Spleen (tissue), 13 donors: ENCODE measurements at places on chromosomes 6 and 20. TPM values are rescaled to one million over a fixed set of nuclear protein-coding genes. Genes with fewer than 3 reads are reported as not detected.

The GJA10 gene
- not detected for total RNA-seq

DNA sequence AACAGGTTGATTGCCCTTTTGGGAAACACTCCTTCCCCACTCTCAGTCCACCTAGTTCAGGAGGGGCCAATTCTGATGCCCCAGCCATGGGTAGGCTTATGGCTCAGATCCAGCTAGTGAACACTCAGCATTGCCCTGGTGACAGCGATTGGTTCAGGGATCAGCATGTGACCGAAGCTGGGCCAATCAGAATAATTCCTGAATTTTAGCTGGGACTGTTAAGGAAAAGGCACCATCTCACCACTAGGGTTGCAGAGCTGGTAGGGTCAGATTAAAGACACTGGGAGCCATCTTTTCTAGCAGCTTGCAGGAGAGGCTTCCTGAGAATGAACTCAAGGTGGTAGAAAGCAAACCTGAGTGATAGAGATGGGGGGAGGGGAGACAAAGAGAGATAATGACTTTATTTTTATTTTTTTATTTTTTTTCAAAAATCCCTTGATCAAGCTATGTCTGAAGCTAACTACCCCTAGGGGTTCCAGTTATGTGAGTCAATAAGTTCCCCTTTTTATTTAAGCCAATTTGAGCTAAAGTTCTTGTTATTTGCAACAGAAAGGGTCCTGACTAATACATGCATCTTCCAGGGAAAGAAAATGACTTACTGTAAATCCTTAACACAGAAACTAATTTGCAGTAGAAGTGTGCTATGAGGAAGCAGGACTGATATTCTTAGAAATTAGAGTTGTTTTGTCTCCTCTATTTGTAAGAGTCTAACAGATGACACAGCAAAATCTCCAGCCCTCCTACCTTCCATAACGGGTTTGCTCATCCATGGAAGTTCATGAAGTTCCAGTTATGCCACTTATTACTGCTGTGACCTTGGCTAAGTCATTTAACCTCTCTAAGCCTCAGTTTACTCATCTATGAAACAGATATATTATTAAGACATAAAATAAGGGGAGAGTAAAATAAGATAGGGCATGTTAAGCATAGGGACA is 44.7 kb downstream of the EYA2 start:
- no peaks in the 10 kb centered on the region for H3K36me3 ChIP-seq
- H3K27ac ChIP-seq = no peak overlapping the region
- H3K27me3 ChIP-seq = no peaks in the 10 kb centered on the region
- DNase-seq = no peak

DNA sequence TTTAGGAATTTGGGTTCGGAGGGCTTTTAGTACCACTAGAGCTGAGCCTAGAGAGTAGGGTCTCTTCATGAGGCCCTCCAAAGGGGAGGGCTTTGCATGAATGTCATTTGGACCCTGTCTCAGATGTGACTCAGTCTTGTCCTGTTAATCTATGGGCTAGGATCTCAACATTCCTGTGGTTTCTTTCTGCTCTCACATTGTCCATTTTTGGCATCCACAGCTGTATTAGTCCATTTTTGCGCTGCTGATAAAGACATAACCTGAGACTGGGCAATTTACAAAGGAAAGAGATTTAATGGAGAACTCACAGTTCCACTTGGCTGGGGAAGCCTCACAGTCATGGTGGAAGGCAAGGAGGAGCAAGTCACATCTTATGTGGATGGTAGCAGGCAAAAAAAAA is 61.0 kb downstream of the CRYBG1 start:
- H3K27ac ChIP-seq = no peak overlapping the region
- H3K36me3 ChIP-seq = no peaks in the 10 kb centered on the region
- DNase-seq = no peak
- no peak overlapping the region for H3K4me3 ChIP-seq
- H3K27me3 ChIP-seq = no peaks in the 10 kb centered on the region
- H3K4me1 ChIP-seq = no peaks in the 10 kb centered on the region

The DLK2 gene
- total RNA-seq = 0.54 TPM

- H3K4me1 ChIP-seq = no peaks in the 10 kb centered on the region
- no peak overlapping the region for H3K4me3 ChIP-seq
- no peak overlapping the region for H3K27ac ChIP-seq
- DNase-seq = no peak
- H3K27me3 ChIP-seq = no peaks in the 10 kb centered on the region
- H3K36me3 ChIP-seq = no peaks in the 10 kb centered on the region
Observed at GRCh38 chr6:21769405-21769861, 175.9 kb downstream of the SOX4 start.
